CD4-positive, alpha-beta T cell treated with Interleukin-15 for 1 hour (primary cell): ENCODE measurements at places on chromosomes 13 and 19.
A peak's percentile ranks its signal among the peaks of the same experiment; 100 is the strongest.

GRCh38 chr13:99507054-99507453, 5.8 kb downstream of the TM9SF2 start:
- DNase-seq, result no peak

DNA sequence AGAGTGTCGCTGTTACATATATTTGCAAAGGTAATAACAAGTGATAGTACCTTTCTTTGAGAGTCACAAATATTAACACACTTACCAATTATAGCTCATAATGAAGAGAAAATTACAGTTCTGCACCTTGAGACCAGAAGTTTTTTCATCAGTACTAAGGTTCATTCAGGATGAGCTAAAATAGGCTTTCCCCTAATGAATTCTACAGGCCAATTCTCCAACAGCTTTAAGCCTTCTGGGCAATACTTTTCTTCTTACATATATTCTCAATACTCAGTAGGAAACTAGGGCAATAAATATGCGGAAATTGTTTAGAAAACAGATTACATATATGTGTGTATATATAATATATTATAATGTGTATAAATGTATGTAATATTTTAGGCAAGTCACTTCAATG, 2672.8 kb upstream of the PCDH20 start:
- DNase-seq, result no peak

GRCh38 chr19:8212212-8212611, 3.0 kb downstream of the CERS4 start:
- DNase-seq, result no peak

DNA sequence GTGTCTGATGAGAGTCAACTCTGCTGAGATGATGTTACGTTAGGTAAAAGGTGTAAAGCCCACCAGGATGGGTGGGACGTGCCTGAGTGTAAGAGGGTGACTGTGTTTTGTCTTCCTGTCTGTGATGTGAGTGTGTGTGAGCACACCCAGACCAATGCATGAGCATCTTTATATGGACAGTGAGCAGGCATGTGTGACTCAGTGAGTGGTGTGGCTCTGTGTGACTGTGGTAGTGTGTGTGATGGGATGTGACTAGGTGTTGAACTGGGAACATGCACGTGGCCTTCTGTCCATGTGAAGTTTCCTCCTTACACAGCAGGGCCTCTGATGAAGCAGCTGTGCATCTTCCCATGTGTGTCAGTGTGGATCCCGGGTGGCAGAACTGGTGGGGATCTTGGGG, 17.8 kb upstream of the LGALS16 start:
- DNase-seq, result no peak

DNA sequence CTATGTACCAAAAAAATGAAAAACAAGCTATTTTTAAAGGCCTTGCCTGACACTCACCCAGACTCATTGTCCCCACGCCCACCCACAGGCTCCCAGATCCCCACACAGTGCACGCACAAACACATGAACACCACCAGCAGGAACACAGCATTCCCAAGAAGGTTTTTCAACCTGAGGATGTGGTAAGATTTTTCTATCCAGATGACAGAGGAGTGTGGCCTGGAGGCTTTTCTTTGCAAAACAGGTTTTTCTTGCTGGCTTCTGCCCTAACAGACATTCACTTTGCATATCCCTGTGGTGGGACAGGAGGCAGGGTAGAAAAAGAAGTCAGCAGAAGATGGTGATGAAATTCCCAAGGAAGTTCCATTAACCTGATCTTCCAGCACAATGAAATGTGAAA, 97.8 kb downstream of the KLF12 start:
- DNase-seq, result no peak

DNA sequence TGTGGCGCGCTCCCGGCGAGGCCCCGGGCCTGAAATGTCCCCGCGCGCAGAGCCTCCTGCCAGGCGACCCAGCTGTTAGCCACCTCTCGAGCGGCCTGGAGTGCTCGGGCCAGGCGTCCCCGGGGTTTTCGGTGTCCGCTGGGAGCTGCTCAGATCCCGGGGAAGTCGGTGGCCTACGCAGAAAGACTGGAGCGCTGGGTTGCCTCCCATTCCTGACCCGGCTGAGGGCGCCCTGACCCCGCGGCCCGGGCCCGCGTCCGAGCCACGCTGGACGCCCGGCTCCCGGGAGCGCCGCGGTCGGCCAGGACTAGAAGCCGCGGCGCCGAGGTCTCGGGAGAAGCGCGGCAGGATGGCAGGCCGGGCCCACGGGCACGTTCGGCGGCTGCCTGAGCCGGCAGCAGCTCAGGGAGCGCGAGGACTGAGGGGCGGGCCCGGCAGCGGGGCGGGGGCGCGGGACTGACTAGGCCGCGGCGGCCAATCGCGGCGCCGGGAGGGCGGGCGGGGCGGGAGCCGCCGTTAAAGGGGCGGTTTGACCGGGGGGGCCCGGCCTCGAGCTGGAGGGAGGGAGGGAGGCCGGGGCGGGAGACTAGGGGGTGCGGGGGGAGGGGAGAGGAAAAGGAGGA, 1.3 kb upstream of the ZIC2 start:
- DNase-seq, result peak; percentile 50

DNA sequence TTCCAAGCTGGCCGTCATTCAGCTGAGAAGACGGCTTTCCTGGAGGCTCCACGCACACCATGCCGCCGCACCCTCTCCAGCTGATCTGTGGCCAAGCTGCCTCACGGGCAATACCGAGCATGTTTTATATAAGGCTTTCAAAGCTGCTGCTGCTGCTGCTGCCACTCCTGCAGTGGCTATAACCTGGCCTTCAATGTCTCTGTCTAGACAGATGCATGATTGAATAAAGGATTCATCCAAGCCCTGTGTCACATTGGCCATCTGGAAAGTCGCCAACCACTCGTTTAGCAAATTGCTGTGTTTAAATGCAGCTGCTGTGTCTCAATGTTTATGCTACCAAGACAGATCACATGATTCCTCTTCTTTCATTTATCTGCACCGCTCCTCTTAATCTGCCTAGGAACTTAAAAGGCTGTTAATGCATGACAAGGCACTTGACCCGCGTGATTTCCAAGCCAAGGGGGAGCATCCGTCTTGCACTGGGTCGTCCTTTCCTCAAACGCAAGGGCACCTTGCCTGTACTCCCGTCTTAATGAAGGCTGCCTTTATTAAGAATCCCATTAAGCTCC, 114.3 kb downstream of the TEX26 start:
- no peak for DNase-seq

DNA sequence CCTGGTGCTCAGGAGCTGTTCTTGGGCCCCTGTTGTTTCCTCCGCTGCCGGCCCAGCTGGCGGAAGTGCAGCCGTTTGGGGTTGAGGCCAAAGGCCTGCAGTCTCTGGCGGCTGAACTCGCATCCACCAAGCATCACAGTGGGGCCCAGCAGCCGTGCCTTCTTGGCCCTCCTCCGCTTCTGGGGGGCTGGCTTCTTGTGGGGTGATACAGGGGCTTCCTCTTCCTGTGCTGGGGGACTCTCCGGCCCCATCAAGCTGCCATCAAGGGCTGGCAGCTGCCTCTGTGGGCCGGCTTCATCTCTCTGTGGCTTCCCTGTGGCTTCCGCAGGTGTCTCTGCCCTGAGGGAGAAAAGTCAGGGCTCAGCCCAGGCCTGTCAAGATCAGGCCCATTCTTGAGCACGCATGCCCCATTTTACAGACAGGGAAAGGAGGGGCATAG, 10.3 kb downstream of the ATG4D start:
- peak; percentile 76 for DNase-seq

GRCh38 chr13:80047406-80047805, 293.5 kb downstream of the SPRY2 start:
- DNase-seq, result no peak

GRCh38 chr19:46366620-46367292, 19.9 kb downstream of the PPP5C start:
- DNase-seq, result no peak

GRCh38 chr19:4624301-4624700, 15.0 kb upstream of the TNFAIP8L1 start:
- DNase-seq, result no peak

- no peak for DNase-seq
Measured at GRCh38 chr19:3942790-3943409, 10.0 kb downstream of the NMRK2 start.

DNA sequence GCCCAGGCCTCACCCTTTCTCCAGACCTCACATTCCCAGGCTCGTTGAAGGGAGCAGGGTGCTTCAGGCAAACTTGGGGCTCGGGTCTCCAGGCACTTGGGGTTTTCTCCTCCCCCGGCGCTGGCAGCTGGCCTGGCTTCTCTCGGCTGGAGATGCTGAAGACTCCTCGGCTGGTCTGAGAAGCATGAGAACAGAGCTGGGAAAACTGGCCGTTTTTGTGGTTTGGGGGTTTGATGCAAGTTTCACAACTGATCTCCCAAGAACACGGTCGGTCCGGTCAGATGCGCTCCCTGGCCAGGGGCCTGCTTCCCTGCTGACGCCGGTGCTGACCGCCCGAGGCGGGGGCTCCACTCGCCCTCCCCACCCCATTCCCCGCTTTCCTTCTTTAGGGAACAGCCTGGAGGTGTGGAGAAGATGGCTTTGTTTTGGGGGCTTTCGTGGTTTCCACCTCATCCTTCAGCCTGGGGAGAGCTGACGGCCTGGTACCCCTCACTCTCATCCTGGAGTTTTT, 35.3 kb downstream of the CEBPA start:
- no peak for DNase-seq

GRCh38 chr13:18961383-18962117, 220.1 kb downstream of the TUBA3C start:
- no peak for DNase-seq

GRCh38 chr13:49443357-49443703, 534 bp downstream of the CAB39L start:
- no peak for DNase-seq
